Amniotic stem cell (primary cell): ENCODE measurements at places on chromosomes 6 and 20.

DNA sequence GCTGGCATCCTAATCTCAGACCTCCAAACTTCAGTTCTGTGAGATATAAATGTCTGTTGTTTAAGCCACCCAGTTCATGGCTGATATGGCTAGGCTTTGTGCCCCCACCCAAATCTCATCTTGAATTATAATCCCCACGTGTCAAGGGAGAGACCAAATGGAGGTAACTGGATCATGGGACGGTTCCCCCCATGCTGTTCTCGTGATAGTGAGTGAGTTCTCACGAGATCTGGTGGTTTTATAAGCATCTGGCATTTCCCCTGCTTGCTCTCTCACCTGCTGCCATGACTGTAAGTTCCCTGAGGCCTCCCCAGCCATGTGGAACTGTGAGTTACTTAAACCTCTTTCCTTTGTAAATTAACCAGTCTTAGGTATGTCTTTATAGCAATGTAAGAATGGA lies 56.7 kb downstream of the KIAA0319 start:
- no peak for DNase-seq

DNA sequence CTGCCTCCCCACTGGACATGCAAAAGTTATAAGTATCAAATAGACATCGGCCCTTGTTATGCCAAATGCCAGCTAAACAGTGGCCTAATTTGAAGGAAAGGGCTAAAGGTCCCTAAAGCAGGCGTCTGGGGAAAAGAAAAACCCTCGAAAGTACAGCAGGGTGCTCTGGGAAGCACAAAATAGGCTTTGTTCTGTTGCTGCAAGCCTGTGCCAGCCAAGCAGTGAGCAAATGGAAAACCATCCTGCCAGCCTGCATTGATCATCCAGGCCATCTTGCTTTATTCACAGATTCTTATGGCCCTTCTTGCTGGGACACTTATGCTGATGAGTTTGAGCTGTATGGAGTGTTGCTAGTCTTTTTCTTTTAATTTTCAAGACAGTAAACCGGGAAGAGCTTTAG lies 62.2 kb upstream of the PLEKHG1 start:
- DNase-seq = no peak

GRCh38 chr6:151205721-151206600 lies 33.8 kb upstream of the AKAP12 start:
- DNase-seq = no peak

GRCh38 chr6:121321282-121321681 lies 13.0 kb downstream of the TBC1D32 start:
- DNase-seq = no peak

- DNase-seq = no peak
These were observed 79.9 kb upstream of the NAA20 start for GRCh38 chr20:19937218-19937617.

DNA sequence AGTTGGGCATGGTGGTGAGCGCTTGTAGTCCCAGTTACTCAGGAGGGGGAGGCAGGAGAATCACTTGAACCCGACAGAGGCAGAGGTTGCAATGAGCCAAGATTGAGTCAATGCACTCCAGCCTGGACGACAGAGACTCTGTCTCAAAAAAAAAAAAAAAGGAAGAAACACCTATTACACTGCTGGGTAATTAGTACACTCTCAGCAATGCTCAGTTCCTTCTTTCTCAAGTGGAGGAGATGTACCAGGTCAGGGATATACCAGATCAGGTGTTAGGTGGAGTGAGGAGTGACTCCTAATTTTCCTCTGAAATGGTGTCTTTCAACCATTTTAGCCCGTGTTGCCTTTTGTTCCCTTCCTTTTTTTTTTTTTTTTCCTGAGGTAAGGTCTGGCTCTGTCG lies 30.0 kb upstream of the UBR2 start:
- DNase-seq = no peak

- DNase-seq = no peak
These were observed 2.8 kb upstream of the LIME1 start for GRCh38 chr20:63733579-63734081.

DNA sequence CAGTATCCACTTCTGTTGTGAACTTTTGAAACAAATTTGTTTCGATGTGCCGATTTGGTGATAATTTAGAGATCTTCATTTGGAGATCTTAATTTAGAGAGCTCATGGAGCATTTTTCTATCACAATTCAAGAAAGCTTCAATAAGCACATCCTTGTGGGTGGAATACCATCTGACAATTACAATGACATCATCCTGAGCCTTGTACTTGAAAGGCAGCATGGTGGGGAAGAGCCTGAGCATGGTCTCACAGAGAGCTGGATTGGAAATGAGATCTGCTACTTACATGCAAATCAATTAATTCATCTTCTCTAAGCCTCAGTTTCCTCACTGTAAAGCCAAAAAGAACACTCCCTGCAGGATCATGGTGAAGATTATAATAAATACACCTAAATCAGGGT lies 75.9 kb downstream of the FRK start:
- DNase-seq = no peak

- DNase-seq = no peak
These were observed 167.9 kb upstream of the MYLIP start for GRCh38 chr6:15960740-15961634.

DNA sequence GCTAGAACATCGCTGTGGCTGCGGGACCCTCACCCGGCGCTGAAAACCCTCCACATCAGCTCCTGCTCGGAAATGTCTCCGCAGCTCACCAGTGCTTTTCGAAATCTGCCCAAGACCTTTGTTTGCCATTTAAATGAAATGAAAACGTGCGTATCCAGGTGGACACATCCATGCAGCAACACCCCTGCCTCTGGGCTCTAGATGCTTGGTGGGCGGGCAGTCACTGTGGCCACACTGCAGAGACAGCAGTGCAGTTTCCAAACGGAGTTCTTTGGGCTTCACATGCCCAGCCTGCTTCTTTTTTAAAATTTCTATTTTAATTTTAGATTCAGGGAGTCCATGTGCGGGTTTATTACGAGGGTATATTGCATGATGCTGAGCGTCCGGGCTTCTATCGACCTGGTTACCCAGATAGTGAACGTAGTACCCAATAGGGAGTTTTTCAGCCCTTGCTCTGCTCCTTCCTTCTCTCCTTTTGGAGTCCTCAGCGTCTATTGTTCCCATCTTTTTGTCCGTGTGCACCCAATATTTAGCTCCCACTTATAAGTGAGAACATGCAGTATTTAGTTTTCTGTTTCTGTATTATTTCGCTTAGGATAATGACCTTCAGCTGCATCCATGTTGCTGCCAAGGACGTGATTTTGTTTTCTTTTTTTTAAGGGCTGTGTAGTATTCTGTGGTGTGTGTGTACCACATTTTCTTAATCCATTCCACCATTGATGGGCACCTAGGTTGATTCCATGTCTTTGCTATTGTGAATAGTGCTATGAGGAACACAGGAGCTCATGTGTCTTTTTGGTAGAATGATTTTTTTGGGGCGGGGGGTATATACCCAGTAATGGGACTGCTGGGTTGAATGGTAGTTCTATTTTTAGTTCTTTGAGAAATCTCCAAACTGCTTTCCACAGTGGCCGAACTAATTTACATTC lies 4.8 kb upstream of the TUBB2B start:
- DNase-seq = no peak

GRCh38 chr6:89503641-89504040 lies 70.7 kb downstream of the ANKRD6 start:
- DNase-seq = no peak

GRCh38 chr6:31559606-31559957 lies 12.2 kb downstream of the NFKBIL1 start:
- DNase-seq = no peak

- DNase-seq = no peak
These were observed 157.9 kb upstream of the STXBP5 start for GRCh38 chr6:147046141-147046877.

- no peak for DNase-seq
These were observed 7.6 kb upstream of the SLC22A7 start for GRCh38 chr6:43290339-43290904.

GRCh38 chr6:66935612-66936011 lies 1228.6 kb upstream of the EYS start:
- no peak for DNase-seq

GRCh38 chr20:9214685-9215084 lies 145.8 kb downstream of the PLCB4 start:
- peak; percentile 20 for DNase-seq

DNA sequence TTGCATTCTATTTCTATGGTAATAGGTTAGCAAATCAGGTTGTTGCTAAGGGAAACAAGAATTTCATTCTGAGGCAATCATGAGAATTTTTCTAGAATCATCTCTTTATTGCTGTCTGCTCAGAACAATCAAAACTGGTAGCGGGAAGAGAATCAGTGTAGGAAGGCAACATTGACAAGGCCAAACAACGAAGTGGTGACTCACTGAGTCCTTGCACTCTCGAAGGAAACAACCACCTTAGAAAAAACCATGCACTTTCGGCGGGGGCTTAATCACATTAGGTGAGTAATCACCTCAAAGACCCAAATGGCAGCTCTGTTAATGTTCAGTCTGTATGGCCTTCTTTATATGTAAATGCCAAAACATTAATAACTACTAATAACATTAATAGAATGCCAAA lies 78.8 kb upstream of the MAP7 start:
- no peak for DNase-seq

GRCh38 chr20:10596710-10597121 lies 77.1 kb downstream of the JAG1 start:
- DNase-seq = peak; percentile 66

- no peak for DNase-seq
These were observed 199.8 kb downstream of the TENT5A start for GRCh38 chr6:81552644-81553043.

- no peak for DNase-seq
These were observed 39.7 kb downstream of the ZC3H12D start for GRCh38 chr6:149445095-149445466.

DNA sequence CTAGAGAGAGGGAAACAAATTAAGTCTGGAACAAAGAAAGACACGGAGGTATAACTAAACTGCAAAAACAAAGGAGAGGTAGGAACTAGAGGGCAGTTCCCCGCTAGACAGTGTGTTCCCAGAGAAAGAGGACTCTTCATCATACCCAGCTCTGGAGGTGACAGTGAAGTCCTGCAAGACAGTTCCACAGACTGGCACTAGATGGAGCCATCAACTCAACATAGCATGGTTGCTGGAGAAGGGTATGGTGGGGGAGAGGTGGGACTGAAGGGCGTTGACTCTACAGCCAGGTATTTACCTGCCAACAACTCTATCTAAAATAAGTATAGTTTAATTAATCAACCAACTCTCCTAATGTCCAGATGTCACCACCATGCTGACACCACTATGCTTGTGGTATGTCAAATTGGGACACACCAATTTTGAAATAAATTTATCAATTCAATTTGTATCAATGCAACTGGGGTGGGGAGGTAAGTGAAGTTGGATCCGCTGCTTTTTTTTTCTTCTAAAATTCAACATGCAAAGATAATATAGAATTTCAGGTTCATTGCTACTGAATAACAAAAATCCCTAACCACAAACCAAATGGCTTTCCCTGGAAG lies 9.7 kb downstream of the BACH2 start:
- no peak for DNase-seq

GRCh38 chr6:139887275-139887674 lies 512.8 kb upstream of the CITED2 start:
- DNase-seq = no peak

DNA sequence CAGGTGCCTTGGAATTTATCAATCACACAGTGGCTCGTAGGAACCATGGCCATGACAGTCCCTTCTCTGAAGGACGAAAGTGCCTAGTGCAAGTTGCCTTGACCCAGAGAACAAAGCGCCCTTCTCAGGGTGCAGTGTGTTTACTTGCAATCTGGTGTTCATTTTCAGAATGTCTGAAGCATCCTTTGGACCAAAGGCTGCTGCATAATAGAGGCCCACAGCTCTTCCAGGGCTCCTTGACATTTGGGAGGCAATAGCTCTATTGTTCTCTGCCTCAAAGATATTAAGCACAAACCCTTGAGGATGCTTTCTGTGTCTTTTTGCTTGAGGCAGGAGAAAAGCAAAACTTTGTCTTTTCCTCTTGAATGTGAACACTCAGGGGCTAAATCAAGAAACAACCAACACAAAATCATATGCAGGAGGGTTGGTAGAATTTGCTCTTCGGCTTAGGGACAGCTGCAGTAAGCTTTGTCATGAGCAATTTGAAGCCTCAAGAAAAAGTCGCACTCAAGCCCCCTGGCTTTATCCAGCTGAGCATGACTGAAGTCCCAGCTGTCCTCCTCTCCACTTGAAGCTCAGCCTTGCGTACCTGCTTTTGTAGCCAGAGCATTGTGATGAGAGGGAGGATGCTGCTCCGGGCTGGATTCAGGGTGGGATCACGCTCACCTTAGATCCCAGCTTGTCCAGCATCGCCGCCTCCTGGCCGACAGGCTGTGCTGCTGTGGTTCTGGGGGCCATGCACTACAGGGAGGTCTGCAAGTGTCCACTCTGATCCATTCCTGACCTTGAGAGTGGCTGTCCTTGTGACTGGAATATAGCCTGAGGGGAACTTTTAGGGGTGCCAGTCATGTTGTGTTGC lies 495.4 kb downstream of the CDH26 start:
- no peak for DNase-seq

GRCh38 chr6:19472850-19473249 lies 364.3 kb upstream of the ID4 start:
- no peak for DNase-seq

GRCh38 chr20:36836591-36837269 lies 39.2 kb upstream of the TLDC2 start:
- DNase-seq = no peak

GRCh38 chr6:113539202-113539601 lies 317.9 kb upstream of the MARCKS start:
- DNase-seq = no peak

DNA sequence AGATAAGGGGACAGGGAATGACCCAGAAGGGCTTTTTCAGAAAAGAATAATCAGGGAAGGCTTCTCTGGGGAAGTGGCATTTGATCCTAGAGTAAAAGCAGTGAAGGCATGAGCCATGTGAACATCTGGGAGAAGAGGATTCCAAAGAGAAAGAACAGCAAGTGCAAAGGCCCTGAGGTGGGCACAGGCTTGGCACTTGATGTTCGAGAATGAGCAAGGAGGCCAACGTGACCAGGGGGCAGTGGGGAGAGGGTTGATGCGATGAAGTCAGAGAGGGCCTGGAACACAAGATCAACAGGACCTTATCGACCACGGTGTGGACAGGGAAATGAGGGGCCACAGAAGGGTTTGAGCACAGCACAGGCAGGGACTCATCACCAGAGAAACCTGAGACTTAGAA lies 5.8 kb downstream of the GRM4 start:
- no peak for DNase-seq

- no peak for DNase-seq
These were observed 23.9 kb downstream of the PSMG4 start for GRCh38 chr6:3282476-3283236.

GRCh38 chr20:32762754-32763201 lies 593 bp downstream of the DNMT3B start:
- DNase-seq = no peak

DNA sequence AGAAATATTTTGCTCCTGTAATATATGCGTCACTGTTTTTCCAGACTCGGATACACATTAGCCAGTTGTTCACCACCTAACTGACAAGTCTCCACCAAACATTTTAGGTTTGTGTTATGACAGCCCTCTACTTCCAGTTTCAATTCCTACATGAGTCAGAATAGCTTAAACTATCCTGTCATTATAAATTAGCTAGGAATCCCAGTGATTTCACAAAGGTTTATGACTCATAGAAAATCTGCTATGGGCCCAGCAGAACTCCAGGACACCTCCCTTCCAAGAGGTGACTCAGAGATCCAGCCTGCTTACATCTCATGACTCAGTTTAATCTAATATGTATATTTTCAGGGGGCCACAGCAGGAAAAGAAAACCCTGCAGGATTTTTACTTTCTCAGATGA lies 17.4 kb upstream of the PLCB4 start:
- peak; percentile 93 for DNase-seq
